ENCODE measurements at places on chromosomes 6 and 20.

GRCh38 chr20:38873050-38873581, 53.1 kb upstream of the FAM83D start:
- DNase-seq: peak; percentile 84

DNA sequence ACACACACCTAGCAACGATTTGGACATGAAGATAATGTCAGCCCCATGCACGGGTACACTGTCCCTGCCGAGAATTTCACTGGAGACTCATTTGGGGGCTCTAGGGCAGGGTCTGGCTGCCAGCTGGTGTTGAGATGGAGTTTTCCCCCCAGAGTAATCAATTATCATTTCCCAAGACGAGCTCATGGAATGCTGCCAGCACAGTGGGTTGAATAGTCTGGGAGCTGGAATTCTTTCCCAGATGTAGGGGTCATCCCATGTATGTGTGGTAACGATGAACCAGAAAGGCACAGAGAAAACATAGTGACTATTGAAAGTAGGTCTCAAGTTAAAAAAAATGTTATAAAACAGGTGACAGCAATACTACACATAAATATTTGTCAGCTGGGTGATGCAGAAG, 579.9 kb downstream of the MAFB start:
- no peak for DNase-seq

GRCh38 chr6:41278699-41279405, 7.6 kb downstream of the TREM1 start:
- DNase-seq: peak; percentile 74

- no peak for DNase-seq
These were observed 70.9 kb downstream of the PACRG start for GRCh38 chr6:162798546-162799266.

DNA sequence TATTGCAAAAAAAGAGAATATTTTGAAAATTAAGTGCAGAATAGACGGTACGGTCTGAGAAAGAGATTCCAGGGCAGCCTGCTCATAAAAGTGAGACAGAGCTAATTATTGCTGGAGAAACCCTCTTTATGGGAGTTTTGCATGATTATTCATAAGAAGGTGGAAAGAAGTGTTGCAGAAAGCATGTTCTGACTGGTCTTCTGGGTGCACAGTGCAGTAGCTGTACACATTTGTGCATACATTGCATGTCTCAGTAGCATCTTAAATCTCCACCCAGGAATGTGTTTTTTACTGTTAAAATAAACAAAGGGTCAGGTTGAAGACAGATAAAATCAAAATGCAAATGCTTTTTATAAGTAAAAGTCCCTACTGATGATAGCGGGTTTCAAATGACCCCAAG, 1813.6 kb upstream of the DEFB115 start:
- no peak for DNase-seq

GRCh38 chr6:24454452-24454851, 34.9 kb downstream of the GPLD1 start:
- no peak for DNase-seq

- no peak for DNase-seq
These were observed 279.3 kb downstream of the BMP7 start for GRCh38 chr20:56986931-56987720.

DNA sequence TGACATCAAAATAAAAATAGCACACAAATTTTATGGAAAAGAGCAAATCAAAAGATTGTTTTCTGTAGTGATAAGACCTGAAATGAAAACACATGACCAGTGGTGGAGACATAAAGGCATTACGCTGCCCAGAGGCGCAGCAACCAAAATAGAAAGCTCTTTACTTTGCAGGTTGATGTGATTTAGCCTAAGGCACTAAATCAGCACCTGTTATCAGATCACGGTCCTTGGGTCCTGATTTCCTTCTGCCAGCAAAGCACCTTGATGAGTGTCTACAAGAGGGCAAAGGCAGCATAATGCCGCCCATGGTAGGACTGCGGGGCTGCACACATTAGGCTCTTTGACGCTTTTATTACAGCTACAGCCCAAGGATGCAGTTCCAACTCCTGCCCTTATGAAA, 19.3 kb upstream of the RAMACL start:
- no peak for DNase-seq

DNA sequence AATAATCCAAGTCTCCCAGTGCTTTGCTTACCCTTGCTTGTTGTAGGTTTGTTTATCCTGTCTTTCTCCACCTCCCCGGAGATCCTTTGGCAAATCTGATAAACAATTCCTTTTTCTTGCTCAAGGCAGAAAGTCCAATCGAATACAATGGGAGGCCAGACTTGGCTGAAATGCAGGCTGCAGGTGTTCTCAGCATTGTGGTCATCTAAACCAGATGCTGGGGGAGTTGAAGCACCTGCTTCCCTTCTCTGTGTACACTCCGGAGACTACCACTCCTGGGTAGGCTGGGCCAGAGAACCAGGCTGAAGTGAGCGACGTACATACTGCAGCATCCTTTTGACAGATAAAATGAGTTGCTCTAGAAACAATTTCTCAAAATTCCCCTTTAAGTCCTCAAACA, 82.6 kb upstream of the PREP start:
- no peak for DNase-seq

GRCh38 chr20:19338380-19338779, 125.9 kb downstream of the SLC24A3 start:
- no peak for DNase-seq

DNA sequence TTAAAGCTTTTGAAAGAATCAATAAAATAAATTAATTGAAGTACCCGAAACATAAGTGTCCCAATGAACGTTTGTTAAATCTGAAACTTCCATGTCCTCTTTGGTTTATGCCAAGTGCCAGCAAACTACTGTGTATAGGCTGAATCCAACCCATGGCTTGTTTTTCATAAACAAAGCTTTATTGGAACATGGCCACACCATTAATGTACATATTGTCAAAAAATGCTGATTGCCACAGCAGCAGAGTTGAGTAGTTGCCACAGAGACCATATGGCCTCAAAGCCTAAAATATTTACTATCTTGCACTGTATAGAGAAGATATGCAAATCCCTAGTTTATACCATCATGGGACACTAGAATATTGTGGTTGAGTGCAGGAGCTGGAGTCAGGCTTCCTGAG, 406.1 kb downstream of the MAFB start:
- DNase-seq: no peak

GRCh38 chr20:34952671-34953070, 2.9 kb downstream of the GSS start:
- no peak for DNase-seq

DNA sequence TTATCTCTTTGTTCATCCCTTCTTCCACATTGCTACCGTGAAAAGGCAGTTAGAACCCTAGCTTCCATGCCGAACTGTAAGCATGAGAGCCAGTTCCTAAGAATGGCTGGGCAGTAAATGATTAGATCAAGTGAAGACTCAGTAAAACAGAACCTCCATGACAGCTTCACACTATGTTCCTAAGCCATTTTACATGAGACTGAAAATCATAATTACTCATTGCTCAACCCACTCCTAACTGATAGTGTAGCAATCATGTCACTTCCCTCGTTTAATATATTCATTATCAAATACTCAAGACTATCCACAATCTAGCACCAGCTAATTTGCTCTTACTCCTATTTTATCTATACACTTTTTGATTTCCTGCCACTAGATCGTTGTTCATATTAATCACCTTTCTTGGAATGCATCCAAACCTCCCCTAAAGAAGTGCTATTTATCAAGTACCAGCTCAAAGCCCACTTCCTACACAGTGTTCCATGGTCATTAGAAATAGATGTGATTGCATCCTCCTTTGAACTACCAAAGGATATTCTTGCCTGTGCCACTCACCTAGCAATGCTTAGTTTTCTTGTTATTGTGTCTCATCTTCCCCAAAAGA, 6.0 kb downstream of the TMEM30A start:
- no peak for DNase-seq

DNA sequence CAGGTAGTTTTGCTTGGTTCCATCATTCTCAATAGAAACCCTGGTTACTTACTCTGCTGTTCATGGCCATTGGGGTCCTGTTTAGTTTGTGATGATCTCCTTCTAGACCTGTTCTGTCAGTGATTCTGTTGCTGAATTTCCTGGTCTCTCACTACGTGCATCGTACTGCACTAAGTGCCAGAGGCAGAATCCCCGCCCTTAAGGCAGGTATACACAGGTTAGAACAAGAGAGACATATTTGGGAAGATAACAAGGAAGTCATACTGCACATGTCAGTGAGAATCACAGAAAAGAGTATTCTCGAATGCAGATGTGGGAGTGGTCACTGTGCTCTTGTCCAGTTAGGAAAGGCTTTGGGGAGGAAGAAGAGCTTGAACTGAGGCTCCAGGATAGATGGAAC, 148.1 kb upstream of the MYLIP start:
- no peak for DNase-seq

DNA sequence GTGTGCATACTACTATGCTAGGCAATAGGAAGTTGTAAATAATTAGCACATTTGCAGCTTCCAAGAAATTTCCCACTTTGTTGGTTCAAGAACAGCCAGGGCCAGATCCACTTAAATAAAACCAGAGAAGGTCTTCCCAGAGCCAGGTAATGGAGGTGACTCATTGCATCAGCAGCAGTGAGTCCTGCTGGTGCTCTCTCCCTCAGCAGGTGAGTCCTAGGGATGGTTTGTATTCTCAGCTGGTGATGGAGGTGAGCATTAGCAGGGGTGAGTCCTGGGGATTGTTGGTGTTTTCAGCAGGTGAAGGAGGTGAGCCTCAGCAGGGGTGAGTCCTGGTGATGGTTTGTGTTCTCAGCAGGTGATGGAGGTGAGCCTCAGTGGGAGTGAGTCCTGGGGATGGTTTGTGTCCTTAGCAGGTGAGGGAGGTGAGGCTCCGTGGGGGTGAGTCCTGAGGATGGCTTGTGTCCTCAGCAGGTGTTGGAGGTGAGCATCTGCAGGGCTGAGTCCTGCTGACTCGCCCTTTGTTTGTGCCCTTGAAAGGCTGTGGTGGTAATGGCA, 232.8 kb upstream of the EXOC2 start:
- DNase-seq: no peak

DNA sequence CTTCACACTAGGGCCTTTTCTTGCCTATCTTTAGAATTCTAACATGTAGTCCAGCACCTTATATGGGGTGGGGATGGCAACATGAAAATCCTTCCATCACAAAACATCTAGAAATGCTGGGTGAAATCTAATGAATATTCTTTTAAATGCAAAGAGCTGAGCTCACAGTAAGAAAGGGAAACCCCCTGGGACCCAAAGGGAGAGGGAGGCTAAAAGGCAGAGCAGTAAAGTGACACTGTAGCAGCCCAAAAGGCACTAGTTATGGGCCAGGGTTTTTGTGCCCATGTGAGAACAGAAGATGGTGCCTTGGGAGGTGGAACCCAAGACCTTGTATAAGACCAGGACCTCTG, 66.7 kb downstream of the TRAM2 start:
- DNase-seq: no peak

DNA sequence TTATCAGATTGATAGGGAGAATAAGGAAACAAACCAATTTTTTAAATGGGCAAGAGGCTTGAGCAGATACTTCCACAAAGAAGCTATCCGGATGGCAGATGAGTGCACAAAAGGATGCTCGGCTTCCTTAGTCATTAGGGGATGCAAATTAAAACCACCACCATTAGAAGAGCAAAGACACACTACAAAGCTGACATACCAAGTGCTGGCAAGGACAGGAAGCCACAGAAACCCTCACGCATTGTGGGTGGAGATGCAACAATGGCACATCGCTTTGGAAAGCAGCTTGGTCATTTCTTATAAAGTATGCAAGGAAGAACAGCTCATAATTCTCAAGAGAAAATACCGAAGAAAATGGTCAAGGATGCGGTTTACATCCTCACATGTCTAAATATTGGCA, 19.8 kb downstream of the BFSP1 start:
- DNase-seq: no peak

- no peak for DNase-seq
These were observed 105.9 kb downstream of the HIVEP2 start for GRCh38 chr6:142838821-142839685.

DNA sequence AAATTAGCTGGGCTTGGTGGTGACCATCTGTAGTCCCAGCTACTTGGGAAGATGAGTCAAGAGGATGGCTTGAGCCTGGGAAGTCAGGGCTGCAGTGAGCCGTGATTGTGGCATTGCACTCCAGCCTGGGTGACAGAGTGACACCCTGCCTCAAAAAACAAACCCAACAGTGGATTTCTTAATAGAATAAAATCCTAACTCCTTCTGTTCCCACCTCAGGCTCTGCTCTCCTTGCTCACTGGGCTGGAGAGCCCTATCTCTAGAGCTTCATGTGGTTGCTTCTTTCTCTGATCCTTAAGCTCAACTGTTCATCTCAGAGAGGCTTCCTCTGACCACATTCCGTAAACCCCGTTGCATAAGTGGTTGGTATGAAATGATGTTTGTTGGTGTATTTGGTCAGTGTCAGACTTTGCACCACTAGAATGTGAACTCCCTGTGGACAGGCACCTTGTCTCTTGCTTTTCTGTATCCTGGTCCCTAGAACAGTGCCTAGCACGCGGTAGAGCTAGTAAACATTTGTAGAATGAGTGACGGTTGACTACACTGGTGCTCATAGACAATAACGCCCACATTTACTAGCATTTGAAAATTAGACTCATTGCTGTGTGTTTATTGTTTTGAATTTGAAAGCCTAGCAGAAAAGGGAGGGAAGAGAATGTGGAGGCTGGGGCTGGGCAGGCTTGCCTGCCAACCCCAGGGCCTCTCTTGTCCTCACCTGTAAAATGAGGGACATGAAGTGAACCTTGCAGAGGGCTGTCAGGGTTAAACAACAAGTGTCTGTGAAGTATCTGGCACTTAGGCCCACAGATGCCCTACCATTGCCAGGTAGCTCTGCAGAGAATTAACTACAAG, 4.2 kb downstream of the MAPRE1 start:
- DNase-seq: no peak

- no peak for DNase-seq
These were observed 113.3 kb upstream of the SSTR4 start for GRCh38 chr20:22921595-22922421.

DNA sequence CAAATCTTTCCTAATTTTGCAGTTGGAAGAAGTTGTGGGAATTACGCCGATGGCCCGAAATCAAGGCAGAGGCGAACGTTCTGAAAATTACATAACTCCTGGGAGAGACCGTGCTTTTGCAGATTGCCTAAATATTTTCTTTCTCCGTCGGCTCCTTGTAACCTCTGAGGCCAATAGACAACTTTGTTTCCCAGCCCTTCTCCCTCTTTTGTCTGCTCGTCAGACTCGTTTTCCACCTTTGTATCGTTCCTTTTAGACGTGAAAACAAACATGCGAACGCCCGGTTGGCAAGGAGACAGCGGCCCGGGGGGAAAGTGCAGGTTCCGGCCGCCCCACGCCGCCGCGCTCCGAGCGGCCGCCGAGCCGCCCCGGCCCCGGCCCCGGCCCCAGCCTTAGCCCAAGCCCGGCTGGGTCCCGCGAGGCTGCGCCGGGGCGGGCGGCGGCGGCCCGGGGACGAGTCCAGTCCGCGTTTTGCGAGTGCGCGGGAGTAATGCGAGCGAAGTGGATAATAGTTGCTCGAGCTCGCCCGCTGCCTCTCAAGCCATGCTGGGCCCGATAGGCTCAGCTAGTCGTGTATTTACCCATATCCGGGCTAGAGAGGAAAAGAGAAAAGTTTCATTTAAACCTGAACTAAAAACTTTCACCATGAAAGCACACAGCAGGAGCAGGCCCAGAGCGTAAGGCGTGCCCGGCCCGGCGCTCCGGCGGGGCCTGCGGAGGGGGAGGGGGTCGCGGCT, at the start of gene ARID1B:
Gene ARID1B (plus strand): TSS at position 539 of the 737 bp plus-strand sequence. CDS start 303 bp downstream, outside the sequence.
- peak; percentile 86 for DNase-seq

- DNase-seq: no peak
These were observed 305.5 kb upstream of the SGK1 start for GRCh38 chr6:134623401-134623800.

Measured in CD4-positive, alpha-beta T cell treated with Interleukin-12 subunit alpha and Interleukin-12 subunit beta, for 1 hour (primary cell).